ENCODE measurements at places on chromosomes 6 and 20.

DNA sequence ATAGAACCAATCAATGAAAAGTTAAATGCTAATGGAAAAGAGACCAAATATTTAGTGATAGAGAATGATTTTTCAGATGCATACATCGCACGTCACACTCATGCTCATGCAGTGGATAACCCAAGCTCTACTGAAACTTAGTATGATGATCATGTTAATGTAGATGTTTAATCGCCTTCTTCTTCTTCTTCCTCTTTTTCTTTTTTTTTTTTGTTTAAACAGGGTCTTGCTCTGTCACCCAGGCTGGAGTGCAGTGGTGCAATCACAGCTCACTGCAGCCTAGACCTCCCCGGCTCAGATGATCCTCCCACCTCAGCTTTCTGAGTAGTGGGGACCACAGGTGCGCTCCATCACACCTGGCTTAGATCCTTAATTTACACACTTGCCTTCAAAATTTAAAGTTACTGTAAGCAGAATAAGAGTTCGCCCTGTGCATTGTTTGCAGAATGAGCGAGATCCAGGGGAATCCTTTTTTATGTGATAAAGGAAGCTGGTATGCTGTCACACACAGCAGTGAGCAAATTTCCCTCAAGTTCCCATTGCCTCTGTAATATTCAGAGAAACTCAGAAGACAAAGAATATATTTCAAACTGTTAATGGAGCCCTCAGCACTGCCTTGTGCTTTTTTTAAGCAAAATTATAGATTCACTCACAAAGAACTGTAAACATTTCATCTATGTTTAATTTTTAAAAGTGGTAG is 194.2 kb upstream of the SGK1 start:
- DNase-seq: no peak

GRCh38 chr20:37259865-37260264 is 1.7 kb downstream of the GHRH start:
- no peak for DNase-seq

GRCh38 chr20:49283703-49284625 is 6.1 kb upstream of the ZNFX1 start:
- DNase-seq: no peak

- DNase-seq: no peak
These were observed 16.6 kb downstream of the MCM9 start for GRCh38 chr6:118918329-118918725.

DNA sequence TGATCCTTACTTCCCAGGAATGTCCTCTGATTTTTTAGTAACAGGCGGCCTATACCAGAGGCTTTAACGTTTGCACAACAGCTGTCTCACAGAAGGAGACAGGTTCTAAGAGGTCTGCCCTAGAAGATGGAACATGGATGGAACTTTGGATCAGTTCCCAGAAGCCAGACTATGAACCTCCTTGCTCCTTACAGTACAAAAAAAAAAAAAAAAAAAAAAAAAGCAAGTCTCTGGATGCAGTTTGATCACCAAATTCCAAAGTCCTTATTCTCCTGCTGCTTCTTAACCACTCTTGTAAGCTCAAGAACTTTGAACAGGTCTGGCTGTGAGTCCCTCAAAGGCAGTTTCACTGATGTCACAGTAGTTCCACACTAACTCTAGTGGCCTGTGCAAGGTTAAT is 2.0 kb upstream of the TRMT11 start:
- DNase-seq: no peak

DNA sequence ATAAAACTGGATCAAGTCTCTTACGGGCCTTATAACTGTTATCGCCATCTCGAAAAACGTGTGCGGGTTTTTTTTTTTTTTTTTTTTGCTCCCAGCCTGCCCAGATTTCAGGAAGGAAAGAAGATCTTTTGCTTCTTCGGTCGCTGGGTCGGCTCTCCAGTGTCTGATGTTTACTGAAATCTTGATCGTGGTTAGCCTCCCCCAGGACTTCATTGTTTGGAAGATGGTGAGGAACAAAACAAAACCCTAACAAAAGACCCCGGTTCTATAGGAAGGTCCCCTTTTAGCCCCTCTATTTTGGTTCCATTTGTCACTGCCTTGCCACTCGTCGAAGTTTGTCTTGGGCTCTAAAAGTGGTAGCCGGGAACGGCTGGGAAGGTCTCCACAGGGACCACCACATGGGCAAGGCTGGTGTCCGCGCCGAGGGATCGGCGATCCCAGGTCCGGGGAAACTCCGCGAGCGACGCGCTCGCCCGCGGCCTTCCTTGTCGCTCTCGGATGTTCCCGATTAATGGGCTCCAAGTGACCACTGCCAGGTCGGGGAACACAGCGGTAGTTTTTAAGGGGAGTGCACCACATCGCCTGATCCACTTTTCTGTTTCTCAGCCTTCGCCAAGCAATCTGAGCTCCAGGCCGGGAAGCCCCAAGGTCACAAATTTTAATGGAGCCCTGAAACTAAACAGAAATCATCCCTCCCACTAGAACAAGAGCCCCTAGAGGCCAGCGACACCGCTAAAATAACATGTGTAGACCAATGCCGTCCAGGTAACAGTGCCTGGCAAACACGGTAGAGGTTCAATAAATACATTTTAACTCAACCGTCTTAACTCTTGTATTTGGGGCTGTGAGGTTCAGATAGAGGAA is 27.0 kb downstream of the TRIM27 start:
- DNase-seq: peak; percentile 37

- no peak for DNase-seq
These were observed 2.8 kb upstream of the ZCCHC3 start for GRCh38 chr20:294602-295001.

- DNase-seq: no peak
These were observed 33.4 kb upstream of the PRIM2 start for GRCh38 chr6:57283911-57284455.

GRCh38 chr20:12217382-12217781 is 299.7 kb downstream of the BTBD3 start:
- no peak for DNase-seq

GRCh38 chr6:159687341-159687740 is 5.7 kb downstream of the SOD2 start:
- DNase-seq: no peak

DNA sequence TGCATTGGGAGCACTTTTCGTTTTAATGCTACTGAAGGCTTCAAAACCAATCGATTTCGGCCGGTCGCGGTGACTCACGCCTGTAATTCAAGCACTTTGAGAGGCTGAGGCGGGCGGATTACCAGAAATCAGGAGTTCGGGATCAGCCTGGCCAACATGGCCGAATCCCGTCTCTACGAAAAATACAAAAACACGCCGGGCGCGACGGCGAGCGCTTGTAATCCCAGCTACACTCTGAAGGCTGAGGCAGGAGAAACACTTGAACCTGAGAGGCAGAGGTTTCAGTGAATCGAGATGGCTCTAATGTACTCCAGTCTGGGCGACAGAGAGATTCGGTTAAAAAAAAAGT is 58.4 kb downstream of the TRIM38 start:
- peak; percentile 42 for DNase-seq

DNA sequence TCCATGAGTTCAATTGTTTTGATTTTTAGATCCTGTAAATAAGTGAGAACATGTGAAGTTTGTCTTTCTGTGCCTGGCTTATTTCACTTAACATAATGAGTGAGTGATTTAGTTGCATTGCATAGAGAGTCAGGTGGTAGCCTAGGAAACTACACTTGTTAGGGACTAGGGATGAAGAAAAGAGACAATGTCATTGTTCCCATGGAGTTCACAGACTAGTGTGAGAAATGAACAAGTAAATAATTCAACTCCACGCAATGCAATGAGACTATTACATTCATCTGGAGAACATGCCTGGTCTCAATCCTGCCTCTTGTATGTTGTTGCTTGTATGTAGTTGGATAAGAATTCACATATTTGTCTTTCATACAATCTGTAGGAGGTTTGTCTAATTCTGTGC is 76.3 kb upstream of the B3GAT2 start:
- DNase-seq: no peak

GRCh38 chr6:15874821-15875220 is 212.0 kb upstream of the DTNBP1 start:
- DNase-seq: no peak

- no peak for DNase-seq
These were observed 729.2 kb upstream of the MARCKS start for GRCh38 chr6:113127786-113128419.

Data from activated CD4-positive, alpha-beta T cell treated with anti-CD3 and anti-CD28 coated beads for 4 hours (primary cell).